Activated naive CD8-positive, alpha-beta T cell treated with anti-CD3 and anti-CD28 coated beads for 36 hours (primary cell): ENCODE measurements at places on chromosomes 7 and 10. TPM values are rescaled to one million over a fixed set of nuclear protein-coding genes. Genes with fewer than 3 reads are reported as not detected.
A peak's percentile ranks its signal among the peaks of the same experiment; 100 is the strongest.

PNLIPRP1 gene
- not detected for total RNA-seq

DNA sequence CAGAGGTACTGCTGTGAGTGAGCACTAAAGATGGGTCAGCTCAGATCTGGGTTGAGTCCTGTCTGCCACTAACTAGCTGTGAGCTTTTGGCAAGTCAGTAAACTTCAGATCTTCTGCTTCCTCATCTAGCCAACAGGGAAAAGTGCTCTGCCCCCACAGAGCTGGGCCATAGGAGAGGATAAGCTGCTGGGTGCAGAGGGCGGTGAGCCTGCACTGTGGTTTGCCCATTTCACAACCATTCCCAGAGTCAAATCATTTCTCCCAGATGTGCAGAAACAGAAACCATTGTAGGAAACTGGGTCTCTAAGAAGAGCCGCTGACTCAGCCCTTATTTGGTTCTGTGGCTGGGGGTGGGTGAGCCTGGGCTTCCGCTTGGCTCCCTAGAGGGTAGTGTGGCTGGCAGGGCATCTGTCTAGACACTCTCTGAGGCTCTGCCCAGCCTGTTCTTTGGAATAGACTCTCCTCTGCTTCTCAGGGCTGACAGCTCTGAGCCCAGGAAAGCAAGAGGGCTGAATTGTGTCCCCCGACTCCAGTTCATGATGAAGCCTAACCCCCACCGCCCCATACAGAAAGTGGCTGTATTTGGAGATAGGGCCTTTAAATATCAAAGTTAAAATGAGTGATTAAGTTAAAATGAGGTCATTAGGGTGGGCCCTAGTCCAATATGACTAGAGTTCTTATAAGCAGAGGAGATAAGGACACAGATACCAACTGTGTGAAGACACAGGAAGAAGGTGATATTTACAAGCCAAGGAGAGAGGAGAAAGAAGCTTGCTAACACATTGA is 29.5 kb upstream of the ARHGAP22 start:
- no peak overlapping the region for H3K4me3 ChIP-seq
- peak; percentile 30 for DNase-seq
- no peak overlapping the region for H3K27ac ChIP-seq
- H3K27me3 ChIP-seq = peaks cover 22% of the 10 kb centered on the region

DNA sequence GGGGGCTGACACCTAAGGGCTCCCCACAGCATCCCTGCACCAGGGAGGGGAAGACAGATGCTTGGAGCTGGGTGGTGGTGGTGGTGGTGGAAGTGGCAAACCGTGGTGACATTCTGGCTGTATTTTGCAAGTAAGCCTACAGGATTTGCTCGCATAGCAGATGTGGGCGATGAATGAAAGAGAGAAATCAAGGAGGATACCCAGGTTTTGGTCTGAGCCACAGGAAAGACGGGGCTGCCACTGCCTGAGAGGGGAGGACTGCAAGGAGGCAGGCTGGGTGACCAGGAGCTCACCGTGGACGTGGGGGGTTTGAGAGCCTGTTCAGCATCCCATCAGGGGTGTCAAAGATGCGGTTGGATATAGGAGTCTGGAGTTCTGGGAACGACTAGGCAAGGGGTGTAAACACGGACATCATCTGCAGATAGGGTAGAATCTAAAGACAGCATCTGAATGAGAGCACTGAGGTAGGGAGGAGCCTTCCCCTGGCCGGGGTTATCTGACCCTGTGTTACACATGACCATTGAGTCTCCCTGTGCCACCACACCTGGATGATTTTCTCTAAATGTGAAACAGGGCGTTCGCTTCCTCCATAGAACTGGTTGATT is 49.7 kb downstream of the TSPAN15 start:
- H3K4me1 ChIP-seq = no peaks in the 10 kb centered on the region
- H3K27ac ChIP-seq = no peak overlapping the region
- no peaks in the 10 kb centered on the region for H3K27me3 ChIP-seq
- no peak for DNase-seq
- no peaks in the 10 kb centered on the region for H3K36me3 ChIP-seq

- no peaks in the 10 kb centered on the region for H3K27me3 ChIP-seq
- H3K4me3 ChIP-seq = no peak overlapping the region
- no peaks in the 10 kb centered on the region for H3K4me1 ChIP-seq
- H3K27ac ChIP-seq = no peak overlapping the region
- no peak for DNase-seq
Measured at GRCh38 chr10:19930936-19931893, 115.0 kb downstream of the PLXDC2 start.

CASP2 gene
- 71.8 TPM for total RNA-seq

GRCh38 chr10:50437248-50437647 is 185.9 kb upstream of the ASAH2 start:
- peaks cover 30% of the 10 kb centered on the region for H3K4me1 ChIP-seq
- H3K27me3 ChIP-seq = no peaks in the 10 kb centered on the region
- no peak overlapping the region for H3K4me3 ChIP-seq
- peak overlapping the region; percentile 54 for H3K27ac ChIP-seq
- no peak for DNase-seq

GRCh38 chr10:19979628-19980027 is 163.4 kb downstream of the PLXDC2 start:
- no peak overlapping the region for H3K27ac ChIP-seq
- H3K27me3 ChIP-seq = no peaks in the 10 kb centered on the region
- no peak for DNase-seq
- H3K4me3 ChIP-seq = no peak overlapping the region
- H3K36me3 ChIP-seq = no peaks in the 10 kb centered on the region

DNA sequence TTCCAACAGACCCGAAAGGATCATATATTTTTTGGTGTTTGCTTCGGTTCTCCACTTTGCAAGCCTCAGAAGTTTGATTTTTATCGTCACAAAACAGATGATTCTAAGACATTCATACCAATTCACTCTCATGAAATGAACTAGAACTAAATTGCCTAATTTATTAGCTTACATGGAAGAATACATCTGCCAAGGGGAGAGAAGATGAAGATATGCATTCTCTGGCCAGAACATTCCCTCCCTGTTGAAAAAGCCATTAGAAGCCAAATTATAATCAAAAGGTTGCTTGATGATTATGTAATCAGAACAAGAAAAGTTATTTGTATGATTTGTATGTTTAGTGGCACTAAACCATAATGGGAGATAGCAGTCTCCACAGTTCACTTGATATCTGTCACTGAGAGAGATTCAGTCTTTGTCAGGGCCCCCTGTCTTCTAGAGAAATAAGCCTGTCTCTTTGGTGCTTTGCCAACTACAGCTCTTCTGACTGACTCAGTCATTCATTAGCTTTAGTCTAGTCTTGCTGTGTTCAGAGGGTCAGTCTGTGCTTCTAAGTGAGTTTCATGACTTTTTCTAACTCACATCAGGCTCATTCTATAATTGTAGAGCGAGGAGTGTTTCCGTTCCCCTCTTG is 95.3 kb upstream of the GNAI1 start:
- no peak overlapping the region for H3K4me3 ChIP-seq
- no peaks in the 10 kb centered on the region for H3K27me3 ChIP-seq
- no peak overlapping the region for H3K27ac ChIP-seq

DNA sequence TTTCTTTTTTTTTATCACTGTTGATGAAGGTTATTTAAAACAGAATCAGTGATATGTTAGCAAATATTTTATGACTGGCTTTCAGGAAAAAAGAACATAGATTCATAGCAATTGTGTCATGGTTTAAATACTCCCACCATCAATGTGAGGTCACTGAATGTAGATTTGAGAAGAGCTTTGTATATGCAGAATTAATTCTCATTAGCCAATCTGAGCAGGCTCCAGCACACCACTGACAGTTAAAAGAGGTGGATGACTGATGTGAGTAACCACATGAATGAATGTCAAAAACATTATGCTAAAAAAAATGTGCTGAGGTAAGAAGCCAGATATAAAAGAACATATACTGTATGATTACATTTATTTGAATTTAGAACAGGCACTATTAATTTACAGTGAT is 174.8 kb upstream of the KAT6B start:
- peaks cover 8% of the 10 kb centered on the region for H3K4me1 ChIP-seq
- no peak for DNase-seq
- no peaks in the 10 kb centered on the region for H3K27me3 ChIP-seq
- peaks cover 19% of the 10 kb centered on the region for H3K36me3 ChIP-seq
- H3K27ac ChIP-seq = no peak overlapping the region

DNA sequence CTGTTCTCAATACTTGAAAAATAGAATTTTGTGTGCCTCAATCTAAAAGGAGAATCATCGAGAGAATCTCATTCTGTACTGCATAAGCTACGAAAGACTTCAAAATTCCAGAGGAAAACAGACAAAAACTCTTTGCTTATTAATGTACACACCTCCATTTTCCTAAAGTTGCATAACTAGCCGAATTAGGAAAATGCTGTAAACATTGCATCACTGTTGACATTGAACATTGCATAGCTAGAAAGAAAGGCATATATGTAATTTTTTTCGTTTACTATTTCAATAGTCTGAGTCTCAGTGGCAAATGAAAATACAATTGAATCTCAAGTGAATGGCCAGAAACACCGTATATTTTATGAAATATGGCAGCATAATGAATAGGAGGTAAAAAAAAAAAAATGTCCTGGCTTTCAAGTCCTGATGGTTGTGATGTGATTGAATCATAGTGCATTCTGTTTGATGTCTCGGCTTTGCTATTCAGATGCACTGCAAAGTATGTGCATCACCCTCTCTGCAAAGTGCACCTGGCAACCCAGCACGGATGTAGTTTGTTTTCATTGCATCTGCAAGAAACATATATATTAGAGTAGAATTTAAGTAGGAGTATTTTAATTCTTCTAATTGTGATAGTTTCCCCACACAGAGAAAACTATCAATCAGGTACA is 196.7 kb downstream of the VTI1A start:
- H3K4me3 ChIP-seq = no peak overlapping the region
- no peaks in the 10 kb centered on the region for H3K4me1 ChIP-seq
- no peak for DNase-seq
- H3K27ac ChIP-seq = no peak overlapping the region
- H3K36me3 ChIP-seq = peaks cover 5% of the 10 kb centered on the region

GRCh38 chr10:120593693-120594092 is 136.7 kb downstream of the PLPP4 start:
- H3K4me1 ChIP-seq = no peaks in the 10 kb centered on the region
- no peaks in the 10 kb centered on the region for H3K36me3 ChIP-seq
- no peak overlapping the region for H3K4me3 ChIP-seq
- no peak for DNase-seq

DNA sequence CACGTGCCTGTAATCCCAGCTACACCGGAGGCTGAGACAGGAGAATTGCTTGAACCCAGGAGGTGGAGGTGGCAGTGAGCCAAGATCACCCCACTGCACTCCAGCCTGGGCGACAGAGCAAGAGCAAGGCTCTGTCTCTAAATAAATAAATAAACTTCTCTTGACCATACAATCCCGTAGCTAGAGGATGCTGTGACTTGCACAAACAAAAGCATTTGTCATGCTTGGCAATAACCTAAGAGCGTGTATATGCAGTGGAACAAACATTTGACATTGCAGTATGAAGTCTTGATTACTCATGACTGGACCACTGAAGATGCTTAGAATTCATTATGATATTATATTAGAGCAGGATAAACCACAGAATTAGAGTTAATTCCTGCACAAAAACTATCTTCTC is 1.4 kb upstream of the C7orf57 start:
- DNase-seq = no peak
- H3K27me3 ChIP-seq = peaks cover 39% of the 10 kb centered on the region
- H3K27ac ChIP-seq = no peak overlapping the region
- H3K36me3 ChIP-seq = no peaks in the 10 kb centered on the region
- peaks cover 3% of the 10 kb centered on the region for H3K4me1 ChIP-seq
- H3K4me3 ChIP-seq = no peak overlapping the region

GRCh38 chr7:35389636-35390035 is 135.7 kb upstream of the TBX20 start:
- no peak for DNase-seq
- H3K36me3 ChIP-seq = no peaks in the 10 kb centered on the region
- no peak overlapping the region for H3K27ac ChIP-seq
- H3K27me3 ChIP-seq = peaks cover 4% of the 10 kb centered on the region

DNA sequence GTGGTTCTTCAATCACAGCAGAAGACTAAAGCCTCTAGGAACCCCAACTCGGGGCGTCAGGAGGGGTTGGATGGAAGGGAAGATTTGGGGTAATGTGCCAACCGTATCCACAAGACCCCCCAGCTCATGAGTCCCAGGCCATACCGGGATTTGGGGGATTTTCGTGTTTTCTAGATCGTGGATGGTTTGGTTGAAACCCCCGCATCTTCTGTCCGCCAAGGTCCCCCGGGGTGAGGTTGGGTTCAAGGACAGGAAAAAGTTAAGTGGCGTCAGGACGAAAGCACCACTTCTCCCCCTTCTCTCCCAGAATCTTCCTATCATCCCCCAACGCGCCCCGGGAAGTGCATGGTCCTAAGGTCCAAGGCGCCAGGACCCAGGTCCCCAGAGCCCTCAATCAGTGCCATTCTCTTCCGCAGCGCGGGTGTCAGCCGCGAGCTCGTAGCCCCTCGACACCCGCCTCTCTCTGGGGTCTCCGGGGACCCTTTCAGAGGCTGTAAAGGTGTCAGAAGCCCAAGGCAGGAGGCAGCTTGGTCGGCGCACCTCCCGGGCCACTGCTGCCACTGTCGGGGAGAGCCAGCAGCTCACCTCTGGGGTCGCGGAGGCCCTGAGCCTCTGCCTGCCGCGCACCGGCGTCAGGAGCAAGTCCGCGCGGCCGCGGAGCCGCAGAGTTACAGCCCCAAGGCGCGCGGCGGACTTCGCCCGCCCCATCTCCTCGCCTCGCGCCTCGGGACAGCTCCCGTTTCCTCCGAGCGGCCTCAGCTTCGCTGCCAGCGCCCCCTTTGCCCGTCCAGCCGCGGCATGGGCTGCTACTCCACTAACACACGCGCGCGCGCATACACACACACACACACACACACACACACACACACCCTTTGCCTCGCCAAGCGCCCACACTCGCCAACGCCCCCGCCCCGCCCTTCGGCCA is 1.5 kb downstream of the MKX start:
- peak overlapping the region; percentile 67 for H3K27ac ChIP-seq
- DNase-seq = peak; percentile 30
- peaks cover 31% of the 10 kb centered on the region for H3K4me1 ChIP-seq
- no peaks in the 10 kb centered on the region for H3K36me3 ChIP-seq
- peak overlapping the region; percentile 64 for H3K4me3 ChIP-seq

GRCh38 chr10:63323701-63324494 is 141.9 kb downstream of the JMJD1C start:
- H3K4me1 ChIP-seq = peaks cover 5% of the 10 kb centered on the region
- no peak for DNase-seq
- peaks cover 10% of the 10 kb centered on the region for H3K36me3 ChIP-seq
- no peaks in the 10 kb centered on the region for H3K27me3 ChIP-seq

RBP3 gene
- total RNA-seq = not detected

FXYD4 gene
- not detected for total RNA-seq

PRLHR gene
- total RNA-seq = not detected

DNA sequence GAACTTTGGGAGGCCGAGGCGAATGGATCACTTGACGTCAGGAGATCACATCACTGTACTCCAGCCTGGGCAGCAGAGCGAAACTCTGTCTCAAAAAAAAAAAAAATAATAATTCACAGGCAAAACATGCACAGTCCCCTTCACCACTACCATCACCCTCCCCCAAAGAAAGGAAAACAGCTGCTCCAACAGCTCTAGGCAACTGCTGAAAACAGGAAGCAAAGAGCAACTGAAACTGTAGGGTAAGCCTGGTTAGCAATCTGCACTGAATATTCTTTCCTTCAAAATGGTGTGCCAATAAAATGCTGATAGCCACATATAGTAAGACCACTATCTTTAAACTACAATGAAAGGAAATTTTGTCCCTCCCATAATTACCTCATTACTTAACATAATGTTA is 11.8 kb downstream of the NT5C2 start:
- no peak for DNase-seq
- H3K27me3 ChIP-seq = no peaks in the 10 kb centered on the region
- H3K27ac ChIP-seq = peak overlapping the region; percentile 34

TMEM236 gene
- total RNA-seq = 0.12 TPM

AKR1C8 gene
- total RNA-seq = not detected

MYO1G gene
- 302 TPM for total RNA-seq
